ENCODE measurements at places on chromosomes 11 and 22.

- no peak for DNase-seq
These were observed 72.7 kb downstream of the AMBRA1 start for GRCh38 chr11:46520971-46521745.

DNA sequence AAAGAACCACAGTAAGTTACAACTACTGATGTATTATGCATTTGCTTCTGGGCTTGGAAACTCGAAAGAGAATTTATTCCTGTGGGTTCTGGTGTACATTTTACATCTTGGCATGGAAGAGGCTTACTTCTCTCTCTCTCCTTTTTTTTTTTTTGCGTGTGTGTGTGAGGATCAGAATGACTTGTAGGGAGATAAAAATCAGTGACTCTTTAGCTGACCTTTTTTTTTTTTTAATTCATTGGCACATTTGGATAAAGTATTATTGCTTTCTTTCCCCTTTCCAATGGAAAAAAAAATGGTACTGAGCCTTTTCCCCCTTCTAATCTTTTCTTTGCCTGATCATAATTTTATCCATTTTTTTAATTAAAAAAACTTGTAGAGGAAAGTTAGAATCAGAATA is 43.5 kb downstream of the EXT2 start:
- DNase-seq: no peak

- no peak for DNase-seq
These were observed 27.0 kb upstream of the MPPED1 start for GRCh38 chr22:43384863-43385262.

GRCh38 chr22:23503142-23503541 is 76.9 kb downstream of the IGLL1 start:
- DNase-seq: no peak

DNA sequence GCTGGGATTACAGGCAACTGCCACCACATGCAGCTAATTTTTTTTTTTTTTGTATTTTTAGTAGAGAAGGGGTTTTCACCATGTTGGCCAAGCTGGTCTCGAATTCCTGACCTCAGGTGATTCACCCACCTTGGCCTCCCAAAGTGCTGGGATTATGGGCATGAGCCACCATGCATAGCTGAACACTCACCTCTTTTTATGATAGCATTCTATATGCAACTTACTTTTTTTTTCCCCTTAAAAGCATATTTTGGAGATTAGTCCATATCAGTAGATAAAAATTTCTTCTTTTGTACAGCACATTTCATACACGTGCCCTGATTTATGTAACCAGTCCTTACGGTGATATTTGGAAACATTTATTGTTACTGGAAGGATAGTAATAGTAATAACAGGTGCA is 14.6 kb downstream of the GTPBP1 start:
- DNase-seq: no peak

DNA sequence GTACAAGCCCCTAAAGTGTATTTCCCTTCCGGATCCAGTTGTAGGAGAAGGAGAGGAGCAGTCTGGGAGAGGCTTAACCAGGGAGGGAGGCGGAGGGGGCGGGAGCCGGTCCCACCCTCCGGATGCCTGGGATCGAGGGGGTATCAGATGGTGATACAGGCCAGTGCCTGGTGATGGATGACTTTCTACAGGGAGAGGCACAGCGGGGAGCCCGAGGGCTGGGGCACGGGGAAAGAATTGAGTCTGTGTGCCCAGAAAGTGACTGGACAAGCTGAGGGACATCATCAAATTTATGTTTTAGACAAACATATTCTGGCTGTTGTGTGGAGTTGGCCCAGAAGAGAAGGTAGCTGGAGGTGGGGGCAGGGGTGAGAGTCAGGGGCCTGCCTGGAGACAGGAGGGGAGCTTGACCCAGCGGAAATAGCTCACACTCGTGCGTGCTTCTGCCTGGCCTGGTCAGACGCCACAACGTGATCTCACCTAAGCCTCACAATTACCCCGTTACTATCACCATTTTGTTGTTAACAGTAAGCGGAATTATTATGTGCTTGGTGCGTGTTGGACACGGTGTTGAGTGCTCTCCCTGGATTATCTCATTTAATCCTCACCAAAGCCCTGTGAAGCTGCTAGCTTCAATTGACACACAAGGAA is 42.4 kb downstream of the AMPD3 start:
- DNase-seq: no peak

DNA sequence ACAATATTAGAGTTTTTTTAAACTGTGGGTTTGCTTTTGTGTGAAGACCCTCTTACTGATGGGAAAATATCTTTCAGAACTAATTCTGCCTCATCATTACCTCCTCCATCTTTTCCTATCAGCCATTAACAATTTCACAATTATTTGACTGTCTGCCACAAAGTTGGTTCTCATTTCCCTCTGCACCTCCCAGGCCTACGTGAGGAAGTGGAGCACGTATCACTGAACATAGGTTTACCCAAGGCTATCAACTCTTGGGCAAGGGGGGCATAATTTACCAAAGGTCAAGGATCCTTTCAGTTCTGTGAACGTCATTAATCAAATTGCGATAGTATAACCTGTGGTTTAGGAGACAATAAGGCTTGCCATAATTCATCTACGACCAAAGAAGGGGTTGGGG is 60.0 kb downstream of the LIF start:
- DNase-seq: no peak

- no peak for DNase-seq
These were observed 171.7 kb downstream of the INSC start for GRCh38 chr11:15286465-15286864.

DNA sequence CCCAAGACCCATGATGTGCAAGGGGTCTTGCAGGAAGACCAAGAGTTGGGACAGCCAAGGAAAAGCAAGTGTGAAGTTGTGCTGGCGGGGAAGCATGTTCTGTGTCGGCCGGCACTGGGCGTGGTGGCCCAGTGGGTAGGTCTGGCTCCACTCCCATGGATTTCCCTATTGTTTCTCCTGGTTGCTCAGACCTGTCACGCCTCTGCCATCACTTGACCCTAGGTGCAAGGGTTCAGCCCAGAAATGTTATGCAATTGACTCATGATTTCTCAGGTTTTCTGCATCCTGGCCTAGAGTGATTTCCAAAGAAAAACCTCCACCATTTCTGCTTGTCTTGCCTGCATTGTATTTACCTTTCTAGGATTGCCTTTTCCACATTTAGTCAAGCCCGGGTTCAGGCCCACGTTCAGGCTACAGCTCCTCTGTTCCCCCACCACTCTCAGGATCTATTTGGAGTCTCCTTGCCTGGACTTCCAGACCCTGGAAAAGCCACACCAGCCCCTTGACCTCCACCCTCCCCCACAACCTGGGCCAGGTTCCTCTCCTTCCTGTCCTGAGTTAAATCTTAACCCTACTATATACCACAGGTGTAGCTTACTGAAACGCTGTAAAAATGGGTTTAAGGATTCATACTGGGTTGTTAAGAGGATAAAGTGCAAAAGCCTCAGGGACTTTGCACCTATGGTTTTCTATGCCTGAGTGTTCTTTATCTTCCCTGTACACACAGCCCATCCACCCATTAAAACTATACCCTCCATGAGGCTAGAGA is 17.5 kb upstream of the FOLR1 start:
- DNase-seq: no peak

GRCh38 chr22:40033586-40034380 is 39.0 kb downstream of the FAM83F start:
- DNase-seq: no peak

GRCh38 chr22:34214372-34214771 is 294.1 kb upstream of the LARGE1 start:
- no peak for DNase-seq

- DNase-seq: no peak
These were observed 3.1 kb downstream of the CCDC88B start for GRCh38 chr11:64342869-64343745.

- peak; percentile 56 for DNase-seq
These were observed 102.7 kb downstream of the BRD1 start for GRCh38 chr22:49724893-49725489.

- DNase-seq: no peak
These were observed 11.8 kb downstream of the MICAL3 start for GRCh38 chr22:18012531-18012930.

DNA sequence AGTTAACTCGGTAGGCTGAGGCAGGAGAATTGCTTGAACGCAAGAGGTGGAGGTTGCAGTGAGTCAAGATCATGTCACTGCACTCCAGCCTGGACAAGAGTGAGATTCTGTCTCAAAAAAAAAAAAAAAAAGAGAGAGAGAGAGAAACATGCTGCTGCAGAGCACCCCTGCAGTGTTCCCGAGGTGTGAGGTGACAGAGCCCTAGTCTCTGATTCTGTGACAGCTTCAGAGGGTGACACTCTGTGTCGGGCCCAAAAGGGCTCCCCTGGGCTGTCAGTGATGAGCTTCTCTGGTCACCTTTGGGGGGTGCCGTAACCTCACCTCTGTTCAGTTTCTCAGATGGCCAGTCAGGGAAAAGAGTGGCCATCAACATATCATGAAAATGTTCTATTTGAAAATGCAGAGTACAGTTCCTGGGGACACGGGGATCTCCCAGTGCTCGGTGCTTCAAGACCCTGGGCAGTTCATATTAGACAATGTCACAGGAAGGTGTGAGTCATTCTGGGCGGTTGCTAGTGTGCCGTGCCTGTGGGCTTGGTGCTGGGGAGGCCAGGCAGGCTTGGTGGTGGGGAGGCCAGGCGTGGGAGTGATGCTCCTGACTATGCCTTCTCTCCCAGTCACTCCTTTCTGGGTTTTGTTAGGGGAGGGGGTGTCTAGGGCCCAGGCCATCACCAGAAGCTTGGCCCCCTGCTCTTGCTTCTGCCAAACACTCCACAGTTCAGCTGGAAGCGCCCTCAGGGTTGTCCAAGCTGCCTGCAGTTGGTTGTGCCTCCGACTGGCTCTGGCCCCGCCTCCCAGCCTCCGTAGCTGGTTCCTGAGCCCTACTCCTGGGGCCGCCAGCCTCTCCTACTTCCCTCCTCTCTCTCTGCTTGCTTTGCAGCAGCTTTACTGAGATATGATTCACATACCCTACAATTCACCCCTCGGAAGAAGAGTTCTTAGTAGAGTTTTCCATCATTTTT is 52.5 kb upstream of the CLDN5 start:
- DNase-seq: peak; percentile 54

GRCh38 chr11:69359735-69360480 is 66.0 kb downstream of the MYEOV start:
- no peak for DNase-seq

- no peak for DNase-seq
These were observed 19.1 kb upstream of the OOSP1 start for GRCh38 chr11:59918987-59919589.

- no peak for DNase-seq
These were observed 129.3 kb upstream of the TENM4 start for GRCh38 chr11:79570104-79570503.

- DNase-seq: no peak
These were observed 125.6 kb upstream of the LMO1 start for GRCh38 chr11:8389029-8389996.

GRCh38 chr22:37260155-37260795 is 16.2 kb upstream of the RAC2 start:
- DNase-seq: no peak

DNA sequence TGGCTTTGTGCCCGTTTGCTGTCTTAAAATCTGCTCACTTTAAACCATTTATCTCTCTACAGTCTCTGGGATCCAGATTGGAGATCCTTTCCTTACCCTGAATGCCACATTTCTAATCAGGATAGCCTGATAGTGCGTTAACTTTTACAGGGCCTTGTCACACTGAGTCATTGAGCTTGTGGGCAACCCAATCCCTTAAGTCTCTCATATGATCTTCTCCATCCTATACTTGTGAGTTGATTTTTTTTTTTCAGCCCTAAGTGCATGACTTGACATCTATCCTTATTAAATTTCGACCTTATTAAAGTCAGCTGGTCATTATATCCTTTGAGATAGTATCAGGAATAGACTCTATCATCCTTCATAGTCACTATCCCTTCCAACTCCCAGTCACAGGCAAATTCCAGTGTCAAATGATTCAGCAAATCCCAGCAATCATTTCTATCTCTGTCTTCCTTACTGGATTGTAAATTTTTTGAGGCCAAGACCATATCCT is 57.7 kb downstream of the TEAD1 start:
- DNase-seq: no peak

- DNase-seq: no peak
These were observed 9.6 kb upstream of the MYH9 start for GRCh38 chr22:36397131-36398093.

DNA sequence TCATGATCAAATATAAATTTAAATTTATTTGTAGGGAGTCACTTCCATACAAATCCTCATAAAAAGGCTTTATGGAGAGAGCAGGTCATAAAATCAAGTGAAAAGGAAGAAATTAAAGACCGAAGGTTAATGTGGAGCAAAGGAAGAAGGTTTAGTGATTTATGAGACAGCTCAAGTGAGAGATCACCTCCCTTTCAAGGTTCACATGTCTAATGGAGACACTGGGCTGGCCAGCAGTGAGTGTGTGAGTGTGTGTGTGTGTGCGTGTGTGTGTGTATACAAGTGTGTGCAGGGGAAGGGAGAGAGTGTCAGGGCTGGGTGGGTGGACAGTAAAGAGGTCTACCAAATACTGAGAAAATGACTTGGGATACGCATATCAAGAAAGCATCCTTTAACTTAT is 251.2 kb downstream of the FAT3 start:
- no peak for DNase-seq

- DNase-seq: no peak
These were observed 151.4 kb downstream of the BLID start for GRCh38 chr11:121964591-121964990.

DNA sequence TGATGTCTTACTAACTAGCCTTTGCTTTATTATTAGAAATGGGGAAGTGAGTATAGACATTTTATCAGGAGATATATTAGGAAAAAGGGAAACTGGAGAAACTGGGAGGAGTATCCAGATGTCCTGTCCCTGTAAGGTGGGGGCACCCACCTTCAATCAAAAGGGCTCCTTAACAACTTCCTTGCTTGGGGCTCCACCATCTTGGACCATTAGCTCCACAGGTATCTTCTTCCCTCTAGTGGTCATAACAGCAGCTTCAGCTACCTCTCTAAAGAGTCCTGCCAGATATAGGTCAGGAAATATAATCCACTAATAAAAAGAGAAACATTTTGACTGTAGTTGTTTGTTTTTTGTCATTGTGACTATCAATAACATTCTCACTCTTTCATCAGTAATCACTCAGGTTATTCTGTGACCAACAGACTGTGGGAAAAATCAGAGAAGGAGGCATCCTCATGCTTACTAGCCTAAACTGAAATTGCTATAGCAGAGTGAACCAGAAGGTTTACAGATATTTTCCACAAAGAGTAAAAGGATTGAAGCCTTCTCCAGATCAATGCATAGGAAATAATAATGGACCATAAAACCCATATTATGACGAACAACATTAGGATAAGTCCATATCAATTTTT is 10.4 kb downstream of the OR51B4 start:
- no peak for DNase-seq

DNA sequence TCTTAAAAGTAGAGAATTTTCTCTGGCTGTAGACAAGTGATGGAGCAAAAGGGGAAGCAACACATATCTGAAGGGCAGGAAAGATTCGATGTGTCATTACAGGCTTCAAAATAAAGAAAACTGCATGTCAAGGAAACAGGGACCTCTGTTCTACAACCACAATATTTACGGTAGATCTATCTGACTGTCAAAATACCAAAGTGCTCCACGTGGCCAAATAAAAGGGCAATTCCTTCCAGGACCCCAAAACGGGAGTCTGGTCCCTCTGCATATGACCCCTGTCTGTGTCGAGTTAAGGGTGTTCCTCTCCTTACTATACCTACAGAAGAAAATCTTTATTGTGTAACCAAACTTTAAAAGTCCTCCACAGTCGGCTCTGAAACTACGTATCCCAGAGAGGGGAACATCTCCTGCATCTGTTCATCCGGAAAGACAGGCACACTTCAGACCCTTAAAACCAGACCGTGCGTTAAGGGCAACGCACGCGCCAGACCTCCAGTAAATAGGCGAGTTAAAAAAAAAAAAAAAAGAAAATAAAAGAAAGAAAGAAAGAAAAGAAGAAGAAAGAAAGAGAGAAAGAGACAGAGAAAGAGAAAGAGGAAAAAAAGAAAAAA is 756 bp downstream of the CLNS1A start:
- no peak for DNase-seq
